Activated CD4-positive, CD25-positive, alpha-beta regulatory T cell (primary cell): ENCODE measurements at places on chromosomes 11 and 22.

GRCh38 chr11:65225279-65226102, 36.3 kb upstream of the POLA2 start:
- no peak for DNase-seq

DNA sequence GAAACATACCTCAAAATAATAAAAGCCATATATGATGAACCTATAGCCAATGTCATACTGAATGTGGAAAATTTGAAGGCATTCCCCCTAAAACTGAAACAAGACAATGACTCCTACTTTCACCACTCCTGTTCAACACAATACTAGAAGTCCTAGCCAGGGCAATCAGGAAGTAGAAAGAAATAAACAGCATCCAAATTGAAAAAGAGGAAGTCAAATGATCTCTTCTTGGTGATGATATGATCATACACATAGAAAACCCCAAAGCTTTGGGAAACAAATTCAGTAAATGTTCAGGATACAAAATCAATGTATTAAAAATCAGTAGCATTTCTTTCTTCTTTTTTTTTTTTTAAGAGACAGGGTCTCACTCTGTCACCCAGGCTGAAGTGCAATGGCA, 109.9 kb downstream of the DLG2 start:
- no peak for DNase-seq

DNA sequence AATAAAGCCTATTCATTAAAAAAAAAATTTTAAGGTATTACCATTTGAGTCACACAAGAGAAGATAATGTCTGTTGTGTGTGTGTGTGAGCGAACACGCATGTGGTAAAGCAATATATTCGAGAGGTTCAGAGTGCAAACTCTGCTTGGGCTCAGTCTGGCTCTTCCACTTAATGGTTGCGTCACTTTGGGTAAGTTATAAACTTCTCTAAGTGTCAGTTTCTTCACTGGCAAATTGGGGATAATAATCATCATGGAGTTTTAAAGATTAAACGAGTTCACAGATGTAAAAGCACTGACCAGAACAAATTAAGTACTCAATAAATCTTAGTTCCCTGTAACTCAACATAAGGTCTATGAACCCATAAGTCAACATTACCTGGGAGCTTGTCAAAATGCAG, 37.0 kb downstream of the SIK3 start:
- DNase-seq = no peak

GRCh38 chr11:120130176-120130980, 7.5 kb downstream of the TRIM29 start:
- DNase-seq = no peak

GRCh38 chr11:75463106-75463774, 30.2 kb upstream of the KLHL35 start:
- DNase-seq = no peak
